ENCODE measurements at places on chromosomes 3 and 15. TPM values are rescaled to one million over a fixed set of nuclear protein-coding genes. Genes with fewer than 3 reads are reported as not detected.

DLL4 gene
- 4.8 TPM for total RNA-seq

NLGN1 gene
- 126 TPM for total RNA-seq

DZIP3 gene
- 59.6 TPM for total RNA-seq

NR1I2 gene
- total RNA-seq: 0.16 TPM

ATP8B4 gene
- 6.6 TPM for total RNA-seq

GOLGA8K gene
- total RNA-seq: 0.62 TPM

TRPC1 gene
- total RNA-seq: 157 TPM

TRPM1 gene
- not detected for total RNA-seq

PIK3CB gene
- 39.3 TPM for total RNA-seq

THOC7 gene
- total RNA-seq: 34.8 TPM

LRRC3B gene
- 51.3 TPM for total RNA-seq

LDHAL6B gene
- total RNA-seq: not detected

ADGRG7 gene
- total RNA-seq: not detected

NAALADL2 gene
- total RNA-seq: 10.6 TPM

UNC13C gene
- total RNA-seq: 47.6 TPM
